Hindlimb muscle (tissue), 1 donor: ENCODE measurements at places on chromosomes 16 and 17.

GRCh38 chr16:11851294-11852091, at the start of gene RSL1D1:
TSS of gene RSL1D1 (minus strand) at chr16:11851542. CDS start at chr16:11851512, 30 bp downstream.
- peak; percentile 97 for DNase-seq

DNA sequence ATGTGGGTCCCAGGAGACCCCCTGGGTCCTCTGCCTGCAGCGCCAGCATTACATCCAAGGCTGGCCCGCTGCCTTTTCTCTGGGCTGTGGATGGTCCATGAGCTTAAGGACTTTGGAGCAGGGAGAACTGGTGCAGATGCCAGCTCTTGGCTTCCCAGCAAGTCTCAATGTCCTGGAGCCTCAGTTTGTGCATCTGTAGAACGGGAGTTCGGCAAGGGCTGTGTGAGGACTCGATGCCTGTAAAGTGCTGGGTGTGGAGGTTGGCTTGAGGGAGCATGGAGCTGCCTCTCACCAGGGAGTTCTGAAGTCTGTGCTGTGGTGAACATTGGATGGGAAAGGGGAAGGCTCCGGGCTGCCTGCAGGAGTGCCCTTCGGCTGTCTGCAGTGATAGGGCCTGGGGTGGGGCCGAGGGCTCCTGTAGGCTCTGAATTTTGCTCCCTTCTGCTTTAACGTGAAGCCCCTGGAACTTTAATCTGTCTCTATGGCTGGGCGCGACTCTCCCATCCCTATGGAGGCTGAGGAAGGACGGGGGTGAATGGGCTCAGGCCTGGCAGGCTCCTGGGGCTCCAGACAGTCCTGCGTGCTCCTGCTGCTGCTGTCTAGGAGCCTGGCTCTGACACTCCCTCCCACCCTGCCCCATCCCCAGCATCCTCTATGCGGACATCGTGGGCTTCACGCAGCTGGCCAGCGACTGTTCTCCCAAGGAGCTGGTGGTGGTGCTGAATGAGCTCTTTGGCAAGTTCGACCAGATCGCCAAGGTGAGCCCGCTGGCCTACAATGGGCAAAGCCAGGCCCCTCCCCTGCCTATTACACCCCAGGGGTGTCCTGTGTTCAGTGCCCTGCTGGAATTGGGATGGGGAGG, 27.9 kb downstream of the ADCY7 start:
- no peak for DNase-seq

DNA sequence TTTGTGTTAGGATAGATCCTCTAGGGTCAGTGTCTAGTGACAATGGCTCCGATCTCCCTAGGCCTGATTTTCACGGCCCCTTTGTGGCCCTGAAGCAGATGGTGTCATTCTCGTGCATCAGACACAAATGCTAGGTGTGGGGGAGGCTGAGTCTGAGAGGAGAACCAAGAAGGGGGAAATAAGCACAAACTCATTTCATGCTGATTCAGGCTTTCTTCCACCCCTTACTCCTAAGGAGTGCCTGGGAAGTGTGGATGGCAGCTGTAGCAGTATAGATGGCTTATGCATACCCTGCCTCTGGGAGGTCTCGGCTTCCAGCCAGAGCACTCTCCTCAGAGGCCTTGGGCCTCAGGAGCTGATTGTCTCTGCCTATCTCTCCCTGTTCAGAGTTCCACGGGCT, 1.8 kb upstream of the WNK4 start:
- no peak for DNase-seq

DNA sequence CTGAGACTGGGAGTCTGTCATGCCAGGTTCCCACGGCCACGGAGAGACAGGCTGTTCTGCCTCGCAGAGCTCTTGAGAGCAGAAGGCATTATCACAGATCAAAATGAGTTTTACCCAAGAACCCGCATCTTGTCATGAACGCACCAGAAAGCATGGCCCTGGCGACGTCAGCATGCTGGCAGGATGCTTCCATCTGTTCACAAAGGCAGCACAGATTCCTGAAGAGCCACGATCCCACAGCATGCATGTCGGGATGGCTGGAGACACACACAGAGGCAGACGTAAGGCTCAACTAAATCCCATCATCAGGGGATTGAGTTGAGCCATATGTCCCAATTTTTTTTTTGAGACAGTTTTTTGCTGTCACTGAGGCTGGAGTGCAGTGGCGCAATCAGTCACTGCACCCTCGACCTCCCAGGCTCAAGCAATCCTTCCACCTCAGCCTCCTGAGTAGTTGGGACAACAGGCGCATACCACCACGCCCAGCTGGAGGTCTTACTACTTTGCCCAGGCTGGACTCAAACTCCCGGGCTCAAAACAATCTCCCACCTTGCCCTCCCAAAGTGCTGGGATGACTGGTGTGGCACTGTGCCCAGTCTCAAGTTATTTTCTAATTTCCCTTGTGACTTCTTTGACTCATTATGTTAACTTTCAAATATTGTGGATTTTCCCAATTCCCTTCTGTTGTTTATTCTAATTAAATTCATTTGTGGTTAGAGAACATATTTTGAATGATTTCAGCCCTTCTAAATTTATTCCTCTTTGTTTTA, 11.1 kb downstream of the FANCA start:
- no peak for DNase-seq

DNA sequence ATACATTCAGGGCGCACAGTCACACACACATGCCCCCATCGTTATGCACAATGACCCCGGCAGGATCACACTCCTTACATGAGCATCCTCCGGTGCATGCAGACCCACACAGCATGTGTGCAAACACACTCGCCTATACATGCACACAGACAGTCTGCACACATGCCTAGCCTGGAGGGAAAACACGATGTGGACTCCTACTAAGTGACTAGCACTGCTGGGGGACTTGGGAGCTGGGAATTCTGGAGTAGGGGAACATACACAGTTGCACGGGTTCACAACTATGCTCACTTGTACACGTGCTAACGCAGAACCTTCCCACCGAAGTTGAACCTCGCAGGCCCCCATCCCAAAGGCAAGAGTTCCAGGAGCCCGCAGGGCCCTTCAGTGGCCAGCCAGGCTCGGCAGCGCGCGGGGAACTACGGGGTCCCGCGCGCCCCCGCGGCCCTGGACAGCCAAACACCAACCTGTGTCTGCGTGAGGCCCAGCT, 2.0 kb downstream of the DLX3 start:
- DNase-seq: no peak

GRCh38 chr16:86946396-86946795, 368.0 kb downstream of the FOXL1 start:
- no peak for DNase-seq

- no peak for DNase-seq
These were observed 19.1 kb downstream of the OSBPL7 start for GRCh38 chr17:47802341-47803022.

GRCh38 chr17:76120658-76121008, 17.0 kb upstream of the EXOC7 start:
- DNase-seq: no peak

GRCh38 chr17:5561736-5562571, 22.4 kb downstream of the NLRP1 start:
- no peak for DNase-seq

DNA sequence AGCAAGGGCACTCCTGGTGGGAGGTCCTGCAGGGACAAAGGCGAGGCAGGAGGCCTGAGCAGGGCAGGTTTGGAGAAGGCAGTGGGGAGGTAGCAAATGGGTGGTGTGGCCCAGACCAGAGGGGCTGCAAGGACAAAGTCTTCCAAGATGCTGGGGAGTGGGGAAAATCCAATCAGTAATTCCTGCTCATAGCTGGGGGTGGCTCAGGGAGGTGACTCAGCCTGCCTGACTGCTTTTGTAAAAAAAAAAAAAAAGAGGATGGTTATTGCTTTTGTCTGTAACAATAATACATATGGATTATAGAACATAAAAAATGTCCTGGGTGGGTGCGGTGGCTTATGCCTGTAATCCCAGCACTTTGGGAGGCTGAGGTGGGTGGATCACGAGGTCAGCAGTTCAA, 5.2 kb downstream of the IL34 start:
- DNase-seq: no peak

DNA sequence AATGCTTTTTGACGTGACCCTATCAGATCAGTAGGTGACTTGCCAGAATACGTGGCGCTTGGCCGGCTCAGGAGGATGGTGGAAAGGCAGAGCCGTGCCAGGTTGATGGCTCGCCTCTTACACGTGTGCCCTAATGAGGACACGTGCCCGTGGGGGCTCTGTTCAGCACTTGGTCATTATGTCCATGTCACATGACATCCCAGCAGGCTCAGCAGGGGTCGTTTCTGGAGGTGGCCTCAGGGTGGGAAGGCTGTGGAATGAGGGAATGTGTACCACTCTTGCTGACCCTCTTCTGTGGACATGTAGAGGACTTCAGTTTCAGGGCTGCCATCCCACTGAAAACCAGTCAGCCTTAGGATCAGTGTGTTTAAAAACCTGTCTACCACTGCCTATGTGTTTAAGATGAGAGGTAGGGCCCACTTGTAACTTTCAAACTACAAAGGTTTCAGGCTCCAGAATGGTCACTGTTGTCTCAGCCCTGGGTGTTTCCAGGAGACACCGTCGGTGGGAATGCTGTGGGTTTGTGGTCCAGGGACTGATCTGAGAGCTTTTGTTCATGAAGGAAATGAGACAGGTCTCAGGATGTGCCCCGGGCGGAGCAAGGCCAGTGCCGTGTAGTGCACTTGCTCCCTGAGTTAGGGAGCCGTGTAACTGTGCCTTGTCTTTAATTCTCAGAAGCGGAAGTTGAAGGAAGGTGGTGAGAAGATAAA, 12.1 kb downstream of the UBN1 start:
- no peak for DNase-seq

- DNase-seq: no peak
These were observed 104.3 kb upstream of the PSMD7 start for GRCh38 chr16:74192281-74192797.

GRCh38 chr17:2580661-2581060, 12.8 kb upstream of the PAFAH1B1 start:
- DNase-seq: no peak

- peak; percentile 72 for DNase-seq
These were observed 469 bp downstream of the AMZ2 start for GRCh38 chr17:68248199-68248825.

DNA sequence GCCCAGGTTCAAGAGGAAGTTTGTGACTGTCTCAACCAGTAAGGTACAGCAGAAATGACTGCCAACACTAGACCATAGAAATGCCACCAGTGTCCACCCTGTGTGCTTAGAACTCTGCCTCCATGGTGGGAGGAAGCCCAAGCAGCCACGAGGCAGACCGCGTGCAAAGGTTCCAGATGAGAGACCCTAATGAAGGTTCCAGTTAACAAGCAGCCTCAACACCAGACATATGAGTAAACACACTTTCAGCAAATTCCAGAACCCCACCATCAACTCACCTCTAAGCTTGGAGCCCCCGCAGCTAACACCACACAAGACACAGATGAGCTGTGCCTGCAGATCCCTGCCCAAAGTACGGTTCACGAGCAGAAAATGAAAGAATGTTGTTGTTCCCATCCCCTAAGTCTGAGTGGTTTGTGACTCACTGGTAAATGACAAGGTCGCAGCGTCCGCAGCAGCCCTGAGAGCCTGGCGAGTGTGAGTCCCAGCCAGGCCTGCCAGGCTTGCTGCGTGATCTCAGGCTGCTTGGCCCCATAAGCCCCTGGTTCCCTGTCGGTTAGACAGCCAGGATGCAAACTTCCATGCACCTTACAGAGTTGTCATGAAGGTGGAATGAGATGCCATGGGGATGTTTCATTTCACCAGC, 193.7 kb downstream of the C16orf95 start:
- DNase-seq: no peak

GRCh38 chr16:59236804-59237458, 502.8 kb upstream of the GOT2 start:
- no peak for DNase-seq

DNA sequence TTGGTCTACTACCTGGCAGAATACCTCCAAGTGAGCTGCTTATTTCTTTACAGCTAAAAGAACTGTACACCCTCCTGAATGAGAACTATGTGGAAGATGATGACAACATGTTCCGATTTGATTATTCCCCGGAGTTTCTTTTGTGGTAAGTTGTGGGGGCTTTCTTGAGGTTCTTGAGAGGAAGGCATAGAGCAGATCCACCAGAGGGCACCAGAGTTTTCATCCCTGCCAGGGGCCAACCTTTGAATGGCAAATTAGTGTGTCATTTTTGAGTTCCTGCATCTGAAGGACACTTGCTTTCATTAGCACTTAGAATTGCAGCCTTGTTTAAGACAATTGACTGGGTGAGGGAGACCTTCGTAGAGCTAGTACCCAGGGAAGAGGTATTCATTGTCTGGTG, 35.0 kb downstream of the NMT1 start:
- DNase-seq: no peak

- DNase-seq: no peak
These were observed 3.6 kb downstream of the GSE1 start for GRCh38 chr16:85616607-85617321.

DNA sequence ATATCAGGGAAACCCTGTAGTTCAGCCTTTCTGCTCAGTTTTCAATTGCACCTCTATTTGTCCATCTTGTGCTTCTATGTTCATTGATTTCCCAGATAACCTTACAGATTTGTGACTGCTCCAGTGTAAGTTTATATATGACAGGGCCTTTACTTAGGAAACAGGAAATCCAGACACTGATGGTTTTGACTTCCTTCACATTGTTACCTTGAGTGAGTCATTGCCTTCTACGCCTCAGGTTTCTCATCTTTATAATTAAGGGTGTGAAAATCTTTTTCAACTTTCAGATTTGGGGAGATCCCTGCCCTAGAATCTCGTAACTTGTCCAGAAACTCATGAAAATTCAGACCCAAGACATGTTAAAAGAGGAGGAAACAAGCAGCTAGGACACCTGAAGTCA, 342.4 kb upstream of the TBX2 start:
- DNase-seq: no peak

- DNase-seq: no peak
These were observed 87.5 kb downstream of the DYNLRB2 start for GRCh38 chr16:80628254-80628653.

DNA sequence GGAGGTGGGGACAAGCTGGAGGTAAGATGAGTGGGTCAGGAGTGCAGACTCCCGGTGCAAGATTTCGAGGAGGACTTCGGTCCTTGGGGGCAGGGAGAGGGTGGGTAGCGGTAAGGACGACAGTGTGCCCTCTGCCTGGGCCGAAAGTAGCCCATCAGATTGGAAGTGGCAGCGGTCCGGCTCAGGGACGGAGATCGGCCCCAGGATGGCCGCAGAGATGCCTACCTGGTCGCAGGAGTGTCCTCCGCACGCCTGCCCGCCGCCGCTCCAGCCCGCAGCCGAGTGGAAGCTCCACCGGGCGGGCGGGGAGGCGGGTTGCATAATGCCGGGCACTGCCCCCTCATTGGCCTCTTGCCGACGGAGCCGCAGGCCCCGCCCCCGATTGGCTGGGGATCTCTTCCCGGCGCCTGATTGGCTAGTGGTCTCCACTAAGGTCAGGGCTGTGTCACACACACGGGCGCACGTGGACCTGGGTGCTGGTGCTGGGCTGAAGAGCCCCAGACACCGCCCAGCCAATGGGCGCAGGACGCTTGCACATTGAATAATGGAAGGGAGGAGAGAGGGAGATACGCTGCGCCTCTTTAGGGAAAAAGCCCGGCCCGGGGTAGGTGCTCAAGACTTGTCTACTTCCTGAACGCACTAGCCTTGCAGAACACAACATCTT, at the start of gene PER1:
TSS of gene PER1 (minus strand) at position 293 of the 664 bp plus-strand sequence. CDS start 1,698 bp downstream, outside the sequence.
- DNase-seq: peak; percentile 87

GRCh38 chr16:85422632-85423550, 190.2 kb upstream of the GSE1 start:
- DNase-seq: no peak
